Activated CD4-positive, alpha-beta memory T cell treated with anti-CD3 and anti-CD28 coated beads for 36 hours (primary cell): ENCODE measurements at places on chromosomes 7 and 10. TPM values are rescaled to one million over a fixed set of nuclear protein-coding genes. Genes with fewer than 3 reads are reported as not detected.

The PTPRN2 gene
- 0.64 TPM for total RNA-seq

The SEMA4G gene
- 0.58 TPM for total RNA-seq

DNA sequence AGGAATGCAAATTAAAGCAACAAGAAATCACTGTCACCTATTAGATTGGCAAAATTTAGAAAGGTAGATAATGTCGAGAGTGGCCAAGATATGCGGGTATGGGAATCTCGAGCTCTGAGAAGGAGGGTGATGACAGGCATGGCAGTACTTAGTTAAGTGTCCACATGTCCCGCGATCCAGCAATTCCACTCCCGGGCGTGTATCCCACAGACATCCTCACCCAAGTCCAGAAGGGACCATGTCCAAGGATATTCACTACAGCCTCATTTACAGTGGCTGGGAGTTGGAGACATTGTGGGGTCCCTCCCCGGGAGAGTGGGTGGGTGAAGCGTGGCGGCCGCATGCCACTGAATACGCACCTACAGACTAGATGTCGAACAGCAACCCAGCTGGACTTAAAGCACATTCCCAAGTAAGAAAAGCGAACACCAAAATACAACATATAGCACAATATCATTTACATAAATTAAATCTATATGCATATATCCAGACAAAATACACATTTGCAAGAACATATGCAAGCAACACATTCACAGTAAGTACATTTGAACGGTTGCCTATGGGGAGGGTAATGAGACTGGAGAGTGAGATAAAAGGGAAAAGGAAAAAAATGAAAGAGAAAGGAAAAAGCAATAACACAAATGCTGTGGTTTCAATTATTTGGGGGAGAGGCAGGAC is 9.9 kb downstream of the KCNH2 start:
- no peak for DNase-seq

GRCh38 chr7:1948301-1948796 is 278.3 kb downstream of the ELFN1 start:
- no peak for DNase-seq

- no peak for DNase-seq
Observed at GRCh38 chr7:95871075-95871848, 98.9 kb downstream of the DYNC1I1 start.

DNA sequence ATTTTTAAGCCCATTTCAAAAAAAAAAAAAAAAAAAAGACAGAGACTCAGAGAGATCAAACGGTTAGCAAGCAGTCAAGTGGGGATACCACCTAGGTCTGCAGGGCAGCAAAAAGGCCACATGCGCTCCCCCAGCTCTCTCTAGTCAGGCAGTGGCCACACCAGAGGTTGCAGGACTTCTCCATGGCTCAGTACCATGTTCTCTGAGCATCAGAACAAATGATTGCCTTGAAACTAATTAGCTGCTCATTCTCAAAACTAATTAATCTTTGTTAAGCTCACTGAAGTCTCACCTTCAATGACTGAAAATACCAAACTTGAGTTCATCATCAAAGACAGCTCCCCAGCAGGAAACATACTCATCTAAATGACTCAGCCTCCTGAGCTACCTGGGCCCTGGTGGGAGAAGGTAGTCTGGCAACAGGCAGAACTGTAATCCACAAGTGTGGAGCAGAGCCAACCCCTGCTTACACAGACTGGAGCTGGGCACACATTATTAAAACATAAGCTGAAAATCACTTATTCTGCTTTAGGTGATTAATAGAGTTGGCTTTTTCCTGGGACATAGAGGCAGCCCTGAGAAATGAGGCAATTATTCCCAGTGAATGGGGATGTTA is 319.6 kb downstream of the GRID1 start:
- DNase-seq: peak; percentile 54

DNA sequence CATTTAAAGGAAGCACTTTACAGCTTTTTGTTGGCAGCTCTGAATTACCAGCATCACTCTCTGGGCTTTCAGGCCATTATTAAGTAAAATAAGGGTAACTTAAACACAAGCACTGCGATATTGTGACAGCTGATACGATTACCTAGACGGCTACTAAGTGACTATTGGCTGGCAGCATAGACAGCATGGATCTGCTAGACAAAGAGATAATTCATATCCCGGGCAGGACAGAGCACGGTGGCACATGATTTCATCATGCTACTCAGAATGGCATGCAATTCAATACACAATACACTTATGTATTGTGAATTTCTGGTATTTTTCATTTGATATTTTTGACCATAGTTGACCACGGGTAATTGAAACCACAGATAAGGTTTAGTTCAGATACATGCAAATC is 522.0 kb upstream of the LRRN3 start:
- DNase-seq: no peak

GRCh38 chr10:105017116-105017515 is 376.0 kb downstream of the SORCS3 start:
- peak; percentile 13 for DNase-seq

- peak; percentile 43 for DNase-seq
Observed at GRCh38 chr7:93921607-93922566, at the start of gene GNG11. Gene GNG11 (plus strand): TSS chr7:93921735. CDS start chr7:93922138, 403 bp downstream.
